HL-60 (cell line): ENCODE measurements at places on chromosomes 2 and 18.

DNA sequence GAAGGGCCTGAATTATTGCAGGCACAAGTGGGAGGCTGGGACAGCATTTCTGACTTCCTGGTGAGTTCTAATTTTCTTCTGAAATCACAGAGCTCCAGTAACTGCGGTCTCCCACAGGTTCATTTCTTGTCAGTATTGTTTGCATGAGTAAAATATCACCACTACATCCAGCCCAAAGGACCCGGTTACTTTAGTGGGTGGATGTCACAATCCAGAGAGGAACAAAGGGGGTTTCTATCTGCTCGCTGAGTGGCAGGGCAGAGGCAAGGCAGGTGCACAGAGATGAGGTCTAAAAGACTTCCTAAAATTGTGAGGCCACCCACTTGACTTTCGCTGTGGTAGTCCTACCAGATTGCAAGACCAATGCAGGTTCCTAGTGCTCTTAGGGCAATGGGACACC is 800.4 kb upstream of the ID2 start:
- DNase-seq: peak; percentile 52

- peak; percentile 87 for DNase-seq
These were observed 112.1 kb downstream of the KLHL29 start for GRCh38 chr2:23497063-23497462.

DNA sequence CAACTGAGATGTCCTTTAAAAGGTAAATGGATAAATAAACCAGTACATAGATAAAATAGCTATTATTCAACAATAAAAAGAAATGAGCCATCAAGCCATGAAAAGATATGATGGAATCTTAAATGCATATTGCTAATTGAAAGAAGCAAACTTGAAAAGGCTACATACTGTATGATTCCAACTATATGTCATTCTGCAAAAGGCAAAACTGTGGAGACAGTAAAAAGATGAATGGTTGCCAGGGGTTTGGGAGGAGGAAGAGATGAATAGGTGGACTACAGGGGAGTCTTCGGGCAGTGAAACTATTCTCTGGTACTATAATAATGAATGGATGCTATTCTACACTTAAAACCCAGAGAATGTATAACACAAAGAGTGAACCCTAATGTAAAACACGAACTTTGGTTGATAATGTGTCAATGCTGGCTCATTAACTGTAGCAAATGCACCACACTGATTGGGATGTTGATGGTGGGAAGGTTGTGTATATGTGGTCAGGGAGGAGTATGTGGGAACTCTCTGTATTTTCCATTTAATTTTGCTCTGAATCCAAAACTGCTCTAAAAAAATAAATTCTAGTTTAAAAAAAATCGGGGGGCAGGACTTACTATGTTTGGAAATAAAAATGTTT is 73.7 kb upstream of the MYCN start:
- DNase-seq: no peak

DNA sequence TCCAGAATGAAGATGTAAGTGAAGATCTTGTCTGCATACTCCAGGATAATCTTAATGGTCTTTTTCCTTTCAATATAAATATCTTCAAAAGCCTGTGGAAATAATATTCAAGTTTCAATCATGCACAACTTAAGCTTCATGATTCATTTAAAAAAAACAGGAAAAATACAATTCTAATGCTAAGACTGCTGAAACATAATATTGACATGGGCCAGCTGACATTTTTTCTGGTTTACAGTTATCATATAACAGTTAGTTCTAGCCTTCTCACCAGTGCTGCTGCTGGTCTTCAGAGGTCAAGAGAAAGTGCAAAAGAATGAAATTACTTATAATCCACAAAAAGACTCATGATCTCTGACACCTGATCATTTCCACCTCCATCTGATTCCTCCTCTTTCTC is 110.4 kb upstream of the SCN1A start:
- DNase-seq: no peak

DNA sequence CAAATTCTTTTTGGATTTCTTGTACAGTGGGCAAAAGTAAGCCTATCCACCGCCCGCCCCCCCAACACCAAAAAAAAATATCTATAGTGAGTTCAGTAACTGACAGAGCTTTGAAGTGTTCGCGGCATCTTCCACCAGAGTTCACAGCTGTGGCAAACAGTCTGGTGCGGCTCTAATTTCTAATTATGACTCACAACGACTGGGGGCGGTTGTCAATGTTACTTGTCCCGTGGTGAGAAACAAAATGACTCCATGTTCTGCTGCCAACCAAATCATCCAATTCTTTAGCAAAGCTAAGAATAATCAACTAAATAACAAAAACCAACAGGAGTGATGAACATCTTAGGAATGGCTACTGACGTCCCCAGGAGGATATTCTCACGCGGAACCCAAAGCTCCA is 392.5 kb upstream of the SALL3 start:
- no peak for DNase-seq

- DNase-seq: no peak
These were observed 69.7 kb downstream of the FHOD3 start for GRCh38 chr18:36366994-36367839.

GRCh38 chr2:212941361-212941760 is 210.1 kb downstream of the IKZF2 start:
- no peak for DNase-seq

DNA sequence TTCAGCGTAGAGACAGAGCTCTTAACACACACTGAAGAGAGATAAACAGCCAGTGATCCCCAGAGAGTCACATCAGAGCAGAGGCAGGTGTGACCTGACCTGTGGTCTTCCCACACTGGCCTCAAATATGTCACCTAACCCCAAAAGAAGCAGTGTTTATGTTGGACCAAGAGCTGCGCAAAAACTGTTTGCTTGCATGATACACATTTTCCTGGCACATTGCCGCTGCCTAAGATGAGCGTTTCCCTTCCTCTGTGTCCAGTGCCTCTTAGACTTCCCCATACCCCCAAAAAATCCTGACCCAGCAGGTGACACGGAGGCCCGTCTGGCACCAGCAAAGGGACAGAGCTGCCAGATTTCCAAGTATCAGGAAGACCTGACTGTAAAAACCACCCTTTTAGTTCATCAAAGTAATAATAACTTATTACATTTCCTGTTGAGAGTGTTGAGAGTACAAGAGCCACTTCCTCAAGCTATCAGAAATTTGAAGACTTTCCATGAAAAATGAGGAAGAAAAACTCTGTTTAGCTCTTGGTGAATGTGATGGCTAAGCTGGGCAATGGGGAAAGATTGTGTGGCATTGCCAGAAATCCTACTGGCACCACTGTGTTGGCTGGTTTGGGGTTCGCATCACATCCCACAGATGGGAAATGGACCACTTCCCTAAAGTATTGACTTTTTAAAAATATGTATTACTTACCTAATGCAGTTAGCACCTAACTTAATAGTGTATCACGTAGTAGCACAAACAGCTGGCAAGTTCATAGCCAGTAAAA is 6.7 kb downstream of the TNFRSF11A start:
- DNase-seq: no peak

- no peak for DNase-seq
These were observed 132.8 kb downstream of the THADA start for GRCh38 chr2:43462866-43463641.

- no peak for DNase-seq
These were observed 397.7 kb upstream of the HNRNPA3 start for GRCh38 chr2:176814740-176815367.

- DNase-seq: no peak
These were observed 720.8 kb upstream of the REG3G start for GRCh38 chr2:78304678-78305077.

- no peak for DNase-seq
These were observed 255.8 kb downstream of the ERBB4 start for GRCh38 chr2:212282671-212283261.

DNA sequence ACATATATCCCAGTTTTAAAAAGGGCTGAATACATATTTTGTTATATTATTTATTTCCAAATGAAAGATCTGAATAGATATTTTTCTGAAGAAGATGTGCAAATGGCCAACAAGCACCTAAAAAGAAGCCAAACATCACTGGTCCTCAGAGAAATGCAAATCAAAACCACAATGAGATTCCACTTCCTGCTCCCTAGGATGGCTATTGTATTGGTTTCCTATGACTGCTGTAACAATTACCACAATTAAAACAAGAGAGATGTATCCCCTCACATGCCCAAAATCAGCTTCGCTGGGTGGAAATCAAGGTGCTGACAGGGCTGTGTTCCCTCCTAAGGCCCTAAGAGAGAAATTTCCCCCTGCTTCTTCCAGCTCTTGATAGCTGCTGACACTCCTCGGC is 23.2 kb downstream of the ABCB11 start:
- no peak for DNase-seq

DNA sequence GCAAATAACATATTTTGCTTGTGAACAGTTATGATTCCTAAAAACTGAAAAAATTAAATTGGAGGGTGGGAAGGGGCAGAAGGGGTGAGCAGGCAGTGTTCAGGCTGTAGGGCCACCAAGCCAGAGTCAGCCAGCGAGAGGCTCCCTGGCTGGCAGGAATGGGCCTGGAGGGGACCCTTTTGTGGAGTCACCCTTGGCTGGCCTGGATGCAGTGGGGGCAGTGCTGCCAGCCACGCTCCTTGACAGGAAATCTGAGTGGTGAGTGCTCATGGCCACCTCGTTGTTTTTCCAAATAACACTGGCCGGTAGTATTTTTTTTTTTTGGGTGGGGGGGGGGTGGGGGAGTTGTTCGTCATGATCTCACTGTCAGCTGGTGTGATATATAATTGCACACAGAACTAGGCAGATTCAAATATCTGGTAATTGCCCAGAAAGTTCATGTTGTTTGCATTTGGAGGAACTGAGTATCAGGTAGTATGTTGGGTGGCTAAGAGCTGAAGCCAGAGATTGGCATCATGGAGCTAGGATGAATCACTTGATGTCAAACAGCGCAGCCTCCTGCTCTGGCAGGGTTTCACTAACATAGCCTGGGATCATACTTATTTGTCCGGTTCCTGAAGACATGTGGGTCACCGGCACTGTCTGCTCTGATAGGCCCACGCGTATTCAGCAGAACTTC is 160.0 kb downstream of the PTGR3 start:
- no peak for DNase-seq

DNA sequence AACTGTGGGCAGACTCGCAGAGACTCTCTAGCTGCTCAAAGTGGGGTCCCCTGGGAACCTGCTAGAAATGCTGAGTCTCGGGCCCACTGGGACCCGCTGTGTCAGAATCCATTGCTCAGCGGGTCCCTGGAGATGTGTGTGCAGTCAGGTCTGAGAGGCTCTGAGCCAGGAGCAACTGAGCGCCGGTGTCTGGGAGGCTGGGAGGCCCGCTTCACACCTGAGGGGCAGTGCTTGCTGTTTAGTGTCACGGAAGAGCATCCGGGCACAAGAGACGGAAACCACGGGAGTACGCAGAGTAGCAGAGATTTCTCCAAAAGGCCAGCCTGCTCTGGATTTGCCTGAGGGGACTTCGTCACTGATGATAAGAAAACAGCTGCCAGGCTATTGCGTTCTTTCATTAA is 70.1 kb downstream of the EDAR start:
- no peak for DNase-seq

DNA sequence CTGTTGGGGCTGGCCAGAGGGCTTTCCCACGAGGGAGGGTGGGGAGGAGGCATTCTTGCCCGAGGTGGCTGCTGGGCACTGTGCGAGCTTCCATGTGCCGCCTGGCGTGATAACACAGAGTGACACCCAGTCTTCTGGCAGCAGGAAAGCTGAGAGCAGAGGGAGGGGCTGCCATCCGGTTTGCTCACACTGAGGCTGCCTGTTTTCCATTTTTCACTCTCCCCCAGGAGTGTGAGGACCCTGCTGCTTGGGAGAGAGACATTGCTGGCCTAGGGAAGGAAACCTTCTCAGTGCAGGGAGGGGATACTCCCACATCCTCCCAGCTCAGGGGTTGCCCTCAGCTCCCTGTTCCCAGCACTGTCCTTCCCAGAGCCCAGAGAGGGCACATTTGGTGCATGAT is 73.1 kb downstream of the INHBB start:
- DNase-seq: no peak

- DNase-seq: no peak
These were observed 11.1 kb downstream of the CHRNA1 start for GRCh38 chr2:174753038-174753633.

DNA sequence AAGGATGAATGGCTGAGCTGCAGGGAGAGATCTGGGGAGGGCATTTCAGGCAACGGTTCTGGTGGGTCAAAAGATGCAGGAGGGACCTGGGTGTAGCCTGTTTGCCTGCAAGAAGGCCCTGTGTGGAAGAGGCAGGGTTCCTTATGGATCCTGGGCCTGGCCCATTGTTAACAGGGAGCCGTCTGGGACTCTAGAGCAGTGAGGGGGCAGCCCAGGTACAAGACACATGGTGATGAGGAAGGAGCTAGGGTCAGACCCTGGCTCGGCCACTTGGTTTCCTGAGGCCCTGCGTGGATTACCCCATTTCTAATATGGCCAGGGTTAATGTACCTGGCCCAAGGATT is 124.9 kb downstream of the GLI2 start:
- DNase-seq: no peak

GRCh38 chr2:83055376-83056010 is 1403.6 kb downstream of the SUCLG1 start:
- DNase-seq: no peak

- no peak for DNase-seq
These were observed 182.3 kb upstream of the ST6GAL2 start for GRCh38 chr2:107068069-107068916.
